ENCODE measurements at places on chromosomes 7 and 10.
A peak's percentile ranks its signal among the peaks of the same experiment; 100 is the strongest.

DNA sequence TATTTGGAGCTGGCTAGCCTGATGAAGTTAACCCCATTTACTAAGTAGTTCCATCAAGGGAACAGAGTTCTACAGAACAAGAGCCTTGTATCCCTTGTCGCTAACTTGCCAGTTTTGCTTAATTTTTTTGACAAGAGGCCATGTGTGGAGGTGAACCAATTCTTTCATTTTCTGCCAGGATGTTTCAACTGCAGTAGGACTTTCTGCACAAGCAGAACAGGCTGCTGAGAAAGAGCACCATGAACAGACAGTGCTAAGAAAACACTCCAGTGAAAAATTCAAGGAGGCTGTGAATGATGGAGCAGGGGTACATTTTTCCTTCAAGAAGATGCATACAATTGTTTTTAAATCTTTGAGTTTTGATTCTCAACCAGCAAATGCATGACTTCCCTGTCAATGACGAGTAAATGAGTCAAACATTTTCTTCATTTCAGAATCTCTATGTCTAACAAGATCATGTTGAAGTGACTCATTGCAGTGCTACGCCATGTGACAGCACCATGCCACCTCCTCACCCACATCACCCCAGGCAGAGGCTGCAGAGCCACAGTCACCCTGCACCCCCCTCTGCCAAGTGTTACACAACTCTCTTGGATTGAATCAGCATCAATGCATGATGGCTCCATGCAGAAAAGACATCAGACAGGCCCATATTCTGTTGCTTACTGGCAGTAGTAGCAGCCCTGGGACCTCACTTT lies 193.1 kb downstream of the COBL start:
- no peak overlapping the region for H3K27ac ChIP-seq
- H3K27me3 ChIP-seq, result no peaks in the 10 kb centered on the region
- no peak overlapping the region for H3K4me3 ChIP-seq
- DNase-seq, result no peak
- no peaks in the 10 kb centered on the region for H3K36me3 ChIP-seq
- no peaks in the 10 kb centered on the region for H3K4me1 ChIP-seq

- H3K36me3 ChIP-seq, result no peaks in the 10 kb centered on the region
- H3K27ac ChIP-seq, result no peak overlapping the region
- no peaks in the 10 kb centered on the region for H3K27me3 ChIP-seq
- H3K4me3 ChIP-seq, result no peak overlapping the region
These were observed 384.0 kb downstream of the SORCS3 start for GRCh38 chr10:105025092-105025491.

DNA sequence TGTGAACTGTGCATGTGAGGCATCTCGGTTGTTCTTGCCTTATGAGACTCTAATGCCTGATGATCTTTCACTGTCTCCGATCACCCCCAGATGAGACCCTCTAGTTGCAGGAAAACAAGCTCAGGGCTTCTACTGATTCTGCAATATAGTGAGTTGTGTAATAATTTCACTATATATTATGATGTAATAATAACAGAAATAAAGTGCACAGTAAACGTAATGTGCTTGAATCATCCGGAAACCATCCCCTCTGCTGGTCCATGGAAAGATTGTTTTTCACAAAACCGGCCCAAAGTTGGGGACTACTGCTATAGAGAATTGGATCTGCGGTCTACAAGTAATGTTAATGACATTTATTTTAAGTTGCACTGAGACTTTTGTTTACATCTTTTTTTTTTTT lies 126.7 kb downstream of the TPST1 start:
- no peaks in the 10 kb centered on the region for H3K27me3 ChIP-seq
- no peak overlapping the region for H3K27ac ChIP-seq
- H3K4me3 ChIP-seq, result no peak overlapping the region
- no peak for DNase-seq
- no peaks in the 10 kb centered on the region for H3K36me3 ChIP-seq

- H3K4me1 ChIP-seq, result peaks cover 12% of the 10 kb centered on the region
- no peak overlapping the region for H3K27ac ChIP-seq
- H3K27me3 ChIP-seq, result no peaks in the 10 kb centered on the region
- peak overlapping the region; percentile 85 for H3K4me3 ChIP-seq
These were observed 18.4 kb upstream of the GPR146 start for GRCh38 chr7:1025743-1026581.

GRCh38 chr7:136685501-136686173 lies 182.8 kb upstream of the CHRM2 start:
- no peaks in the 10 kb centered on the region for H3K27me3 ChIP-seq
- no peaks in the 10 kb centered on the region for H3K36me3 ChIP-seq
- no peak for DNase-seq

DNA sequence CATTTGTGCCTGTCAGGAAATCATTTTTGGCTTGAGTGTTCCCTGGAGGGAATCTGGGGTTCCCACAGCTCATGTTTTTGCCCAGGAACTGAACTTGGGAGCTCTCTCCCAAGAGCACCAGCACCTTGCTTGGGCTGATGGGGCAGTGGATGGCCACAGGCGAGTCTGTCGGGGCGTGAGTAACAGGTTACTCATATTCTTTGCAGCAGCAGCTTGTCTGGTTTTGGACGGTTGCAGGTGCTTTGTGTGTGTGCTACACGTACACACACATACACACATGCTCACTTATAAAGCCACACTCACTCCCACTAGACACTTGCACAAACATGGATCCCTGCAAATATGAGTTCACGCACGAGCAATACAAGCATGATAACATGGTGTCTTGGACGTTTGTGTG lies 2.9 kb upstream of the PALD1 start:
- peaks cover 11% of the 10 kb centered on the region for H3K4me1 ChIP-seq
- peaks cover 42% of the 10 kb centered on the region for H3K27me3 ChIP-seq
- H3K27ac ChIP-seq, result no peak overlapping the region
- no peak overlapping the region for H3K4me3 ChIP-seq

GRCh38 chr10:31830887-31831286 lies 97.7 kb downstream of the ARHGAP12 start:
- H3K4me3 ChIP-seq, result no peak overlapping the region
- no peak for DNase-seq
- H3K36me3 ChIP-seq, result no peaks in the 10 kb centered on the region

DNA sequence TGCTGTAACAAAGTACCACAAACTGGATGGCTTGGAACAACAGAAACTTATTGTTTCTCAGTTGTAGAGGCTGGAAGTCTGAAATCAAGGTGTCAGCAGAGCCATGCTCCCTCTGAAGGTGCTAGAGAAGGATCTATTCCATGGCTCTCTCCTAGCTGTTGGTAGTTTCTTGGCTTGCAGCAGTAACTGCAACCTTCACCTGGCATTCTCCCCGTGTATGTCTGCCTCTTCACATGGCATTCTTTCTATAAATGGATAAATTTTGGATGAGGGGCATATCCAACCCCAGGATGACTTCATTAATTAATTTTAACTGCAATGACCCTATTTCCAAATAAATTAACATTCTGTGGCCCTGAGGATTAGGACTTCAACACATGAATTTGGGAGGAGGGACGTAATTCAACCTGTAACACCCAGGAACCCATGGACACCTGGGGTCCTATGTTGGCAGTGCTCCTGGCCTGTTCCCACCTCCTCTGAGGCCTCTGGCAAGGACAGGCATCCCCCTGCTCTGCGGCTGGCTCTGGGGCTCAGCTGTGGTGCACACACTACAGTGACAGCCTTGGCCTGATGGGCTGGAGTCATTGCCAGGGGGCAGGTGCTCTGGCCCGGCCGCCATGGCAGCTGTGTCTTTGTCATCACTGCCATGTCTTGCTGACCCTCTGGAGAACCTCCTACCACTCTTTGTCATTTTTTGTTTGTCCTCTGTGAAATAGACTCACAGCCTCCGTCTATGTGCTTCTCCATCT lies 30.8 kb downstream of the LSMEM1 start:
- no peak for DNase-seq
- H3K27me3 ChIP-seq, result peaks cover 8% of the 10 kb centered on the region
- no peak overlapping the region for H3K4me3 ChIP-seq
- no peaks in the 10 kb centered on the region for H3K36me3 ChIP-seq

DNA sequence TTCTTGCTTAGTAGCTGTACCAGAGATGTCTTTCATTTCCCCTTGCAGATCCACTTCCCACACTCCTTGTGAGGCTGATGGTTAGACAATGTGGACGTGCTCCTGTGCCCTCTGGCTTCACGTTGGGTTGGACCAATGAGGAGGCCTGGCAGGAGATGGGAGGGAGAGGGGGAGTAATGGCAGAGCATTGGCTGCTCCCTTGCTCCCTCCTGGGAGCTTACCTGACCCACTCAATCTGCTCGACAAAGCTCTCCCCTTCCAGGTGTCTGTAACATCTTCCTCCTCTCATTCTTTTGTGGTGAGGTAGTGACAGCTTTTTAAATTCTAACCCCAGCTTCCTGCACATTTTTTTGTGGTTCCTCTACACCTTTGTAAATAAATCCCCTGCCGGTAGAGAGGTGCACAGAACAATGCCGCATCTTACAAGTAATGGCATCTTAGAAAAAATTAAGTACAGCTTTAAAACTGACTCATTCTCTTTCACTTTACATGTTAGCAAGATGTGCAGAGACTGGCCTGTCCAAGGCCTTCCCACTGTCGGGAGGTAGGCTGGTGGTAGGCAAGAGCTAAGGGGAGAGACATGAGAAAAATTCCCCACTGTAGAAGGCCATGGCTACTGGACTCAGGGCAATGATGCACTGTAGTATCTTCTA lies 134.3 kb downstream of the HTR7 start:
- no peak for DNase-seq
- no peaks in the 10 kb centered on the region for H3K27me3 ChIP-seq
- H3K36me3 ChIP-seq, result no peaks in the 10 kb centered on the region
- H3K4me3 ChIP-seq, result no peak overlapping the region
- peaks cover 2% of the 10 kb centered on the region for H3K4me1 ChIP-seq

DNA sequence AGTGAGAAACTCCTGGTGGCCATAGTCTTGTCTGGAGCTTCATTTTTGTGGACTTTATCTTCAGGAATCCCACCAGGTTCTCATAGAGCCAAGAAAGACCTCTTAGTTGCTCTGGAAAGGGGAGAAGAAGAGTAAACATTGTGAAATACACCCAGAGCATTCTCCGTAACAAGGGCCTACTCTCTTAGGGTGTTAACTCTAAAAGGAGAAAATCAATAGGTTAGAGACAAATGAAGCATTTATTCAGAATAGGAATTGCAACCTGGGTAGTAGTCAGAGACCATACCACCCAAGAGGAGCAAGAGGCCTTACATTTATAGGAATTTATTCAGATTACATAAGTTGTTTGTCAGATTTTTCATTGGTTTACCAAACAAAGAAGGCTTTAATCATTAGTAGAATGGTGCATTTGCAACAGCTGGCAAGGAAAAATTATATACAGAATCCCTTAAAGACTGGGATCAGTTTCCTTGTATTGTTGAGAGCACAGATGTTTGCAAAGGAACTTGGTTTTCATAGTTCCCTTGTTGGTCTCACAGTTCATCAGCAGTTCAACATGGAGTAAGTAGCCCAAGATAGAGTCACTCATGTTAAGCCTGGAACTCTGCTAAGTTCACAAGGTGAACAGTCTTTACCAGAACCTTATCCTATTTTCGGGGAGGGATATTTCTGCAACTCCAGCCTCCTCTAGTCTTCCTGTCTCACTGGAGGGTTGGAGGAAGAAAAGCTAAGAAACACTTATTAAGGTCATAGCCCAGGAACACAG lies 53.2 kb upstream of the TMEM140 start:
- no peaks in the 10 kb centered on the region for H3K27me3 ChIP-seq
- no peaks in the 10 kb centered on the region for H3K36me3 ChIP-seq
- no peak overlapping the region for H3K27ac ChIP-seq
- H3K4me1 ChIP-seq, result no peaks in the 10 kb centered on the region

GRCh38 chr10:11551916-11552602 lies 59.4 kb downstream of the USP6NL start:
- no peak for DNase-seq
- no peak overlapping the region for H3K27ac ChIP-seq
- H3K4me3 ChIP-seq, result no peak overlapping the region
- no peaks in the 10 kb centered on the region for H3K36me3 ChIP-seq

- DNase-seq, result no peak
- no peaks in the 10 kb centered on the region for H3K4me1 ChIP-seq
- no peak overlapping the region for H3K4me3 ChIP-seq
- no peak overlapping the region for H3K27ac ChIP-seq
- H3K36me3 ChIP-seq, result peaks cover 97% of the 10 kb centered on the region
- H3K27me3 ChIP-seq, result no peaks in the 10 kb centered on the region
These were observed 11.8 kb downstream of the ZKSCAN1 start for GRCh38 chr7:100027197-100027596.

Data from neuronal stem cell (in vitro differentiated cells).